Substantia nigra (tissue), 51 donors: ENCODE measurements at places on chromosomes 3 and 15.

GRCh38 chr3:59081071-59081470, 31.2 kb upstream of the CFAP20DC start:
- no peak for DNase-seq

DNA sequence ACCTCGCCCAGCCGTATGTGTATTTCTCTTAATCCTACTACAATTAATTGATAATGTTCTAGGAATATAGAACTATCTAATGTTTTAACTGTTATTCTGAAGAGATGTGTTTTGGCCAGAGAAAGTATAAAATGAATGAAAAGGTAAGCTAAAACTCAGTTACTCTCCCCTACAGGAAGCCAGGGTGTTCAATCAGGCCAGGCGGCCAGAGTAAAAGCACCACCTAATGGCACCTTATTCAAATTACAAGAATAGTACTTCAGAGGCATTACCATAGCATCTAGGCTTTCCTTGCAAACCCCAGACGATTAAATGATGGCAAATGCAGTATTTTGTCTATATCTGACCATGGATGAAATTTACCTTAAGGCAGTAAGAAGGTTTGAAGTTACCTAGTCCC, 10.4 kb downstream of the SLC12A8 start:
- no peak for DNase-seq

GRCh38 chr3:35042210-35042991, 596.9 kb upstream of the ARPP21 start:
- DNase-seq = no peak

DNA sequence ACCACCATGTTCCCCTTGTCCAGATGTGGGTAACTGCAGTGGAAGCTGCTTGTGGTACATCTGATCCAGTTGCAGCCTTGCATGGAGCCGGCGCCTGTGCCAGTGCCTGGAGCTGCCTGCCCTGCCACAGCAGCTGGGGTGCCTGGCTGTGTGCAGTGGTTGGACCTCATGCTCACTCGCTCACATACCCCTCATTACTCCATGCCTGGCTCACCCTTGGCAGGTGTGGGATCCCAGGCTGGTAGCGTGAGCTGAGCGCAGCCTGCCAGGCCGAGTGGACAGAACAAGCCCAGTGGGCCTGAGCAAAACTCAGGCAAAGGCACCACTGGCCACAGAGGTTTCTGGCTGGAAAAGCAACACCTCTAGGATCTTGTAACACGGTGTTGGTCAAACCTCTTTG, 35.7 kb downstream of the ROPN1B start:
- DNase-seq = no peak

DNA sequence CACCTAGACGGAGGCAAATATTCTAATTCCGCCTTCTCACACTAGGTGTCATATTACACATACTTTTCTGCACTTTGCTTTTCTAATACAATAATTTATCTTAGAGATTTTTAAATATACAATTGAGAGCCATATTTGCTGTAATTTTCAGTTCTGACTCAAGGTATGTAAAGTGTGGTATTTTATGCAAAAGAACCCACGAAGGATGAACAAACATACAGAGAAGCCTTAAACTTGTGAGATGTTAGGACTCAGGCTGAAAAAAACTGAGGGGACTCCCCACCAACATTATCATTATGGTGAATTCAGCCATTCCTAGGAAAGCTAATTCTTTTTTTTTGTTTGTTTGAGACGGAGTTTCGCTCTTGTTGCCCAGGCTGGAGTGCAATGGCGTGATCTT, 9.6 kb downstream of the ZBTB11 start:
- DNase-seq = no peak

DNA sequence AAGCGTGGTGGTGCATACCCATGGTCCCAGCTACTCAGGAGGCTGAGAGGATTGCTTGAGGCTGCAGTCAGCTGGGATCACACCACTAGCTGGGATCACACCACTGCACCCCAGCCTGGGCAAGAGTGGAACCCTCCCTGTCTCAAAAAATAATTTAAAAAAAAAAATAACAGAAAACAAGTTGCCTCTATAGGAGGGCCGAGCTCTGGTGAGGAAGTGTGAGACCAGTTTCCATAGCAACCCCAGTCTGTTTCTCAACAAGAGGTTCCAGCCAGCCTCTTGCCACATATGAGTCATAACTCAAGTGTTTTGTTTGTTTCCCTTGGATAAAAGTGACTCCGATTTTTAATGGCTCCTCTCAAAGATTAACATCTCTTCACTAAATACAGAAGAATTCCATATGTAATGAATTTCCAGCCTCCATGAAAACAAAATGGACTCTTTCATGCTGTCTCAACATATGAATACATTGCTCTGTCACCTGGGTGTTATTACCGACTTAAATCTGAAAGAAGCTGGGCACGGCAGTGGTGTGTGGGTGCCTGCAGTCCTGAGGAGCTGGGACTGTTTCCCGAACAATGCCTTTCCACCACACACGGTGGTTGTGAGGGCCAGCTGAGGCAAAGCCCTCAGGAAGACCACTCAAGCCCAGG, 19.7 kb downstream of the TMEM43 start:
- peak; percentile 16 for DNase-seq

DNA sequence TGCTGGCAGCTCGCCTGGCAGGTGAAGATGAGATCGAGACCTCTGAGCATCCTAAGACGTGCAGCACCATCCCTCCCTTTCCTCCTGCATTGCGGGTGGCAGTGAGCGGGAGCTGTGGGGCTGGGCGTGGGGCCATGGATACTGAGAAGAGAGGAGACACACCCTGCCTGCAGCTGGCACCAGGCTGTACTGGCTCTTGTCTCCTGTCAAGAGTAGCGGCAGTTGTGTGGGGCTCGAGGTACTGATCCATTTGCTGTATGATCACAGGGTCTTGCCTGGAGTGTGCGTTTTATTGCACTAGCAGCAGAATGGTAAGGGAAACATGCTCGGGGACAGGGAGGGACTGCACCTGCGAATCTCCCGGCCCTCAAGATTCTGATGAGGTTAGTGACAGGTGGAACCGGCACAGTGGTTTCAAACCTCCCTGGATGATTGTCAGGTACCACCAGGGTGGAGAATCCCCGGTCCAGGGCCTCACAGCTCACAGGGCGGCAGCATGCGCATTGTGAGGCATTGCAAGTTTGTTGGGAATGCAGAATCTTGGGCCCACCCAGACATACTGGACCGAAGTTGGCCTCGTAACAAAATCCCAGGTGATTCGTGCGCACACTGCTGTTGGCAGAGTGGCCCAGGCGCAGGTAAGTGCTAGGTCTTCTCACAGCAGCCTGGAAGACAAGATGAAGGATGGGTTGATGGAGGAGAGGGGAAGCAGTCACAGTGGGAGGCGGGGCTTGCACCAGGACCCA, 14.1 kb downstream of the SYNM start:
- no peak for DNase-seq

DNA sequence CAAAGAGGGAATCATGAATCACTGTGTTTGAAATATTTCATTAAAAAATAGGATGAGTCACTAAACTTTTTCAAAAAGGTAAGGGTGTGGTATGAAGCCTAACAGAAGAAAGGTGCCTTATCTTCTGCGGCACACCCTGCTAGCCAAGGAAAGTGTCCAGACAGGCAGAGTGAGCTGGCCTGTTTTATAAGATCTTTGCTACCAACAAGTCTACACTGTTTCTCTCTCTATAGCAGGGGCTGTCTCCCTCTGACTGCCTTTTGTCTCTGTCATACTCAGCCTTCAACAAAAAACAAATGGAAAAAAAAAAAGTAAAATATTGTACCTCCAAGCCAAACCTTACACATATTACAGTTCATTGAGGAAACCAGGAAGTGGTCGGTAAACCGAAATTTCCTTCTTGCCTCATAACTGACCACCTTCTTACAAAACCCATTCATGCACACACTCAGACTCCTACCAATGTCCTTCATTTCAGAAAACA, 9.1 kb downstream of the ZDHHC3 start:
- no peak for DNase-seq

- no peak for DNase-seq
Measured at GRCh38 chr3:17709236-17709810, 33.1 kb downstream of the TBC1D5 start.

- DNase-seq = no peak
Measured at GRCh38 chr3:35946854-35947515, 307.7 kb downstream of the ARPP21 start.

DNA sequence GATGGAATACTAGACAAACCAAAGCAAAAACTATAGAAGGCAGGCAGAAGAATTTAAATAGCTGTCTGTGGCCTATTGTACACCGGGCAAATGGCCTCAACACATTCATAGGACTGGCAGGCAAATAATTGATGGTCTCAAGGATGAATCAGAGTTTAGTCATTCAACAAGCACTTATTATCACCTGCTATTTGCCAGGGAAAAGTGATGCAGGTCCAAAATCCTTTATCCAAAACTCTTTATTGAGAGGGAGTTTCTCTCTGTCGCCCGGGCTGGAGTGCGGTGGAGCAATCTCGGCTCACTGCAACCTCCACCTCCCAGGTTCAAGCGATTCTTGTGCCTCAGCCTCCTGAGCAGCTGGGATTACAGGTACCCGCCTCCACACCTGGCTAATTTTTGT, 2.3 kb downstream of the EIF2AK4 start:
- no peak for DNase-seq

GRCh38 chr3:106317141-106318055, 448.6 kb upstream of the CBLB start:
- DNase-seq = no peak

GRCh38 chr3:62405135-62405534, 31.8 kb upstream of the FEZF2 start:
- no peak for DNase-seq

GRCh38 chr3:12904951-12905315, 63.6 kb upstream of the RPL32 start:
- DNase-seq = no peak

DNA sequence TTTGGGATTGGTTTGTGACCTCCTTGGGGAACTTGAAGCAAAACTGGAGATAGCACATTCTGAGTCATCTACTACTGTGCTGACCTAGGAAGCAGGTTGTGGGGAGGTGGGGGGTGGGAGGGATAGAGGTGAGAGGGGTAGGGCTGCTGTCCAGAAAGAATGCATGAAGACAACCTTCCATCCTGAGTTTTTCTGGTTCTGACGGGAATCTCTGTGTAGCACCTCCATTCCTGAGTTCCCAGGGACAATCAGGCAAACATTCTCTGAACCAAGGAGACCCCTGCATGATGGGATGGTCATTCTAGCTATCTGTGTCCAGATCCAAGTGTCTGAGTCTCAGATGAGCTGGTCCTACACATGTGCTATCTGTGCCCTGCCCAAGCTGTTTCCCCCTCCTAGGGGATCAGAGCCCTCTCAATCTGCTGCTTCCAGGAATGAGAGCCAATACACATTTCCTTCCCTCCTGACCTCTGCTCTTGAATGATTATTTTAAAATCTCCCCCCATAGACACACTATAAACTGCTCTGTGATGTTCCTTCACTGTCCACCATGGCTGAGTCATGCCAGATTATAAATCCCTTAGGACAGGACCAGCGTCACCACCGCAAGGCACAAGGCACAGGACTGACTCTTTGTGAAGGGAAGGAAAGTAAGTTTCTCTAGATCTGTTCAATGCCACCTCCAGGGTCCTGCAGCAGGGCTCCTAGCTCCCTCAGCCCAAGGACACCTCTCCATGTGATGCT, 2.2 kb upstream of the CD276 start:
- DNase-seq = no peak

DNA sequence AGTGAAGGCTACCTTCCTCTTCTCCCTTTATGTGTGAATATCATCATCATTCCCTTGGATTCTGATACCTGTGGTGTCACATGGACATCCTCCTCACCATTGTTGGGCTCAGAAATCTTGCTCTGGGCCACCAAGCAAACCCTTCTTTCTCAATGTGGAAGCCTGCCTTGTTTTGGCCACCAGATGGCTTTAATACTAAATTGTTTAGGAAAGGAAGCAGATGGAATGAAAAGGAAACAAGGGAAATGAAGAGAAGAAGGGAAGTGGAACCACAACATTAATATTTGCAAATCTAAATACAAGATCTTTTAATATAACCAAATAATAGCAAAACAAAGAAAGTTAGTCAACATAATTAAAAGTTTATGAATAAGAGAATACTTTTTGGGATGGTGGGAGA, 14.0 kb downstream of the FAM227B start:
- no peak for DNase-seq

- no peak for DNase-seq
Measured at GRCh38 chr3:139870000-139870675, 64.8 kb upstream of the CLSTN2 start.
